ENCODE measurements at places on chromosomes 1 and 21.

DNA sequence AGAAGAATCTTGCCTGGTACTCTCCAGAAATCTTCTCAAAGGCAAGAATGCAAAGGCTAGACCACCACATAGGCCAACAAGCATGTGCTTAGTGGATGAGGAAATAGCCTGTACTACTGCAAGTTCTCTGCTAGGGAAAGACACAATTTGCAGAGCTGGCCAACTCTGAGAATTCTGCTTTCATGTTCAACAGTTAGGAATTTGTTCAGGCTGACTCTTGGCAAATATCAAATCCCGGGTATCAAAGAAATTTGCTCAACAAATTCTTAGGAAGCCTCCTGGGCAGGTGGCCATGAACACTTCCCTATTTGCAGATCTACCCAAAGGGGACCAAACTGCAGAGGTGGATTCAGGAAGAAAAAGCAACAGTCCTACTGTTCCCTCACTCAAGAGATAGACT lies 15.0 kb upstream of the H3-3A start:
- DNase-seq: no peak

DNA sequence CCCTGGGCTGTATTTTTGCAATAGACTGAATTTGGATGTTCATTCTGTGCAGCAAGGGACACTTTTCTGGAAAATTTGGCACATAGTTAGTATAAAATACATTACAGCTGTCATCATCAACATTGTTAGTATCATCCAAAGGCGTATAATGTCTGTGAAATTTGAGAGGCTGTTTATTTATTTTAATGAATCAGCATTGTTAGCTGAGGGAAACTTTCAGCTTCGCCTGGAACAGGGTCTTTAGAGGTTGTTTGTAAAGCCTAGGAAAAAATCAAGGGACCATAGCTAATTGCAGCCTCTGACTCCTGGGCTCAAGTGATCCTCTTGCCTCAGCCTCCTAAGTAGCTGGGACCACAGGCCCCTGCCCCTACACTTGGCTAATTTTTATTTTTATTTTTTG lies 106.8 kb upstream of the USP24 start:
- no peak for DNase-seq

DNA sequence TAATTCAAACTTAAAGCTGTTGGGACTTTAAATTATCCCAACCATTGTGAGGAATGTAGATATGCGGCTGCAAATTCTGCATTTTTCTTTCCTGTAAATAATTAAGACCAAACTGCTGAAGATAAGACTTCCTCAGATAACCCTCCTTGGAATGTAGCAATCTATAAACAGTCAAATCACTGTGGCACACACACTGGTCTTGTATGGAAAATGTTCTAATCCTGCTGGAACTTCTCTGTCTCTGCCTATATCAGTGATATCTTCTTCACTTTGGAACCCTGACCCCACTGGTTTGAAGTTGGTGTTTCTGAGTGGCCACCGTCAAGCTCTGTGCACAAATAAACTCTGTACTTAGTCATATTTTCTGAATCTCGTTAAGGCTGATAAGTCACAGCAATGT lies 32.9 kb downstream of the HSF2BP start:
- no peak for DNase-seq

GRCh38 chr1:96808191-96808590 lies 86.6 kb downstream of the PTBP2 start:
- no peak for DNase-seq

DNA sequence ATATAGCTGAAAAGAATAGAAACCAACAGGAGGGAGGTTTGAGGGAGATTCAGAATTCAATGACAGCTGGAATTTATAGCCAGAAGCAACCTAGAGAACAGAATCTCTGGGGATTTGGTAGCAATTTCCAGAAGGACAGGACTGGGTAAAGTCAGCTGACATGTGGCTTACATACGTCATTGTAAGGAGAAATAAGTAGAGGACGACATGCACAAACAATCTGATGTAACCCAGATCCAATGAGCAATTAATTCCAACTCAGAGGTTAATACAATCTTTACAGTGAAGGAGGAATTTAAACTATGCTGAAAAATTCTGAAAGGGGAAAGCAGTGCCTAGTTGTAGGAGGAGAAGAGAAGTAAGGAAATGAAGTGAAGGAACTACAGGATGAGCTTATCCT lies 383.9 kb downstream of the PTBP2 start:
- no peak for DNase-seq

GRCh38 chr1:99851850-99852454 lies 1.8 kb downstream of the AGL start:
- DNase-seq: no peak

DNA sequence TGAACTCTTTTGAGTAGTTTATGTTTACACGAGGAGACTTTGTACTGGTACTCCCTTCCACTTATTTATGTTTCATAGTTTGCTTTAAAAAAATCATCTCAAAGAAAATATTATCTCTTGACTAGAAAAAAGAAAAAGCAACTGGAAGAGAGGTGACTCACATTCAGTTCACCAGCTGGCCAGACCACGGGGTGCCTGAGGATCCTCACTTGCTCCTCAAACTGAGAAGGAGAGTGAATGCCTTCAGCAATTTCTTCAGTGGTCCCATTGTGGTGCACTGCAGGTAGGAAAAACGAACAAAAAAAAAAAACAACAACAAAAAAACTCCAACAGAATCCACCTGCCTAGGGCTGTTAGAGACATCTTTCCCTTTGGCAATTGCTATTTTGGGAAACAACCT lies 102.9 kb downstream of the PTPRC start:
- DNase-seq: no peak

GRCh38 chr1:235998812-235999211 lies 66.1 kb downstream of the NID1 start:
- peak; percentile 70 for DNase-seq
